ENCODE measurements at places on chromosomes 13 and 19. TPM values are rescaled to one million over a fixed set of nuclear protein-coding genes. Genes with fewer than 3 reads are reported as not detected.

DNA sequence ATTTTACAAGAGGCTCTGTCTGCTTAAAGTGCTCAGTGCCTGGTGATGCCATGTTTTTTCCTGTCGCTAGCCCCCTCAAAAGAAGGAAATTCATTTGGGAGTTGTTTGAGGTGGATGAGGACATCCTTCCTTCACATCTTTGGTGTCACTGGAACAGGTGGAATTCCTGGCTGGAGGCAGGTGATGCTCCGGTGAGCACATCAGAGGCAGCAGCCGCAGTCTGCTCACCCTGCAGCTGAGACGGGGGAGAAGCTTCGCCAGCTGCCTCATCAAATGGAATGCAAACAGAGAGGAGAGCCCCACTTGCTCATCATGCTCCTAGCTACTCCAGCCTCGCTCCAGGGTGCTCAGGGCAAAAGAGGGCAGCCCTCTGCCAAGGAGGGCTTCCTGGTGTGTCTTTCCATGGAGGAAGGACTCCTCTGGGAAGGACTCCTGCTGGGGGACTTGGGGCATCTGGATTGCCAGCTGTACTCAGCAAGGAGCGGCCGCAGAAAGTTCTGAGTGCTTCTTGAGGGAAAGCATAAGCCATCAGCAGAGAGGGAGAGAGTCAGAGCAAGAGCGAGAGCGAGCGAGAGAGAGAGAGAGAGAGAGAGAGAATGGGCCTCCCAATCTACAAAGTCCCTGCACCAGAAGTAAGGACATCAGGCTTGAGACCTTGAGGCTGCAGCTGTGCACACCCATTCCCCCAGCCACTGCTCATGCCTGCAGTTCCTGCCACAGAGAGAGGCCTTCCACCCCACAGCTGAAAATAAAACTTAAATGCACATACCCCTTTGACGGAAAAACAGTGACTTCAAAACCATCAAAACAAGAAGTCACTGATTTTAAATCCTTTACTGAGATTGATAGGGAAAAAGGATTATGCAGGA, 74.3 kb upstream of the UBL3 start:
- no peaks in the 10 kb centered on the region for H3K27me3 ChIP-seq
- H3K27ac ChIP-seq, result no peak overlapping the region
- H3K4me1 ChIP-seq, result peaks cover 39% of the 10 kb centered on the region
- H3K4me3 ChIP-seq, result no peak overlapping the region
- DNase-seq, result no peak
- H3K36me3 ChIP-seq, result no peaks in the 10 kb centered on the region

DNA sequence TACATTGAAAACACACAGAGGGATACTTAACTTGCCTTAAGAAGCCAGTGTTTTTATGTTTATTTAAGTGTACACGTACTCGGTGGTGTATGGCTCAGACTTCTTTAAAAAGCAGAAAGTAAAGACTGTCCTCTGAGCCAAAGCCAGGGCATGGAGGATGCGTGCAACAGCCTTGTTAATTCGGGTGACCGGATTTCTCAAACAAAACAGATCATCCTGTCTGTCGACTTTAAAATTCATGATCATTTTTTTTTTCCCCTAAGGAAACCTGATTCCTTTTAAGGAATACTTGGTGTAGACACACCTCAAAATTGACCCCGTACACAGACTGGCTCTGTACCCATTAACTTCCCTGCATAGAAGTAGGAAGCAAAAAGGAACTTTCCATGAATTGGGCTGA, 124.7 kb upstream of the RNF113B start:
- H3K4me1 ChIP-seq, result no peaks in the 10 kb centered on the region
- H3K27me3 ChIP-seq, result peaks cover 11% of the 10 kb centered on the region
- no peak overlapping the region for H3K4me3 ChIP-seq
- no peak overlapping the region for H3K27ac ChIP-seq
- H3K36me3 ChIP-seq, result no peaks in the 10 kb centered on the region
- DNase-seq, result no peak

The ARL11 gene
- total RNA-seq, result 0.72 TPM

The CD37 gene
- total RNA-seq, result 191 TPM

The ZNF763 gene
- 1.2 TPM for total RNA-seq

DNA sequence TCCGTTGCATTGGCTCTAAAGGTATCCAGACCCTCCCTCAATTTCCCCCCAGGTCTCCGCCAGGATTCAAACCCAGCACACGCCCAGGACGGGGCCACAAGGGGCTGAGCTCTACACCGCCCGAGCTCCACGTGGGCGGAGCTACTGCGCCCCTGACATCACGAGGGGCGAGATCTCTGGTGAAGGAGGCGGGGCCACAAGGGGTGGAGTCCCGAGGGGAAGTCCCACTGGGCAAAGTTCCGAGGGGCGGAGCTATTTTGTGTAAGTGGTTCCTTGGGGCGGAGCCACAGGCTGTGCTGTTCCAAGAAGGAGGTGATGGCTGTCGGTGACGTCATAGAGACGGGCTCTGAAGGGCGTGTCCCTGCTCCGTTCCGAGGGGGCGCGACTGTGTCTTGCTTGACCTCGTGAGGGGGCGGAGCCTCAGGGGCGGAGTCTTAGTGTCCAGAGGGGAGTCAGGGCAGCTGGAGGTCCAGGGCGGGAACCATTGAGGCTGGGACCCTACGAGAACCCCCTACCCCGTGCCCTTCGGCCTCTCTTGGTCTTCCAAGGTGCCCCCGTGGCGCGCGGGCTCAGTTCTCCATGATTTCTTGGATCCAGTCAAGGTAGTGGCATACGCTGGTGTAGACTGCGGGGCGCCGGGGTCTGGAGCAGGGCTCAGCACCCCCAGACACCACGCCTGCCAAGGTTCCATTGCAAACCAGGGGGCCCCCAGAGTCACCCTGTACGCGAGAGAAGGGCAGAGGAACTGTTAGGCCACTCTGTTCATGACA, 1.3 kb upstream of the KLK8 start:
- DNase-seq, result peak; percentile 69
- no peak overlapping the region for H3K4me3 ChIP-seq
- H3K4me1 ChIP-seq, result no peaks in the 10 kb centered on the region
- no peaks in the 10 kb centered on the region for H3K36me3 ChIP-seq
- peaks cover 33% of the 10 kb centered on the region for H3K27me3 ChIP-seq
- H3K27ac ChIP-seq, result no peak overlapping the region

The LILRA5 gene
- not detected for total RNA-seq

DNA sequence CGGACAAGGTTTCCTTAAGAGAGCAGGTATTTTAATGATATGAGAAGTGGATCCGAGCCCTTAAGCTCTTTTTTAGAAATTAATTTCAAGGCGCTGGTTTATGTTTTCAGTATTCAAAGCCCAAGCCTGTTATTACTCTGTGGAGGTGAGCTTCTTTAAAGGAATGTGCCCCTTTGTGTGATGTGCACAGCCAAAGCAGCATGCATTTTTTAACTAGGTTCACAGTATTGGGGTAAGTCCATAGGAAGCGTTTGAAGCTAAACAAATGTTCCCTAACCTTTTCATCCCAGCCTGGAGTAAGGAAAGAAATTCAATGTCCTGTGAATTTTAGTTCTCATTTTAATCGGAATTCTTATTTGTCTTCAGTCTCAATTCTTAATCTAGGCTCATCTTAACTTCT, 217.5 kb downstream of the KCTD12 start:
- no peak for DNase-seq
- no peak overlapping the region for H3K4me3 ChIP-seq
- H3K27me3 ChIP-seq, result no peaks in the 10 kb centered on the region
- H3K4me1 ChIP-seq, result no peaks in the 10 kb centered on the region
- no peaks in the 10 kb centered on the region for H3K36me3 ChIP-seq

All from activated CD4-positive, alpha-beta T cell treated with anti-CD3 and anti-CD28 coated beads for 36 hours (primary cell).